ENCODE measurements at places on chromosomes 5 and 9.

DNA sequence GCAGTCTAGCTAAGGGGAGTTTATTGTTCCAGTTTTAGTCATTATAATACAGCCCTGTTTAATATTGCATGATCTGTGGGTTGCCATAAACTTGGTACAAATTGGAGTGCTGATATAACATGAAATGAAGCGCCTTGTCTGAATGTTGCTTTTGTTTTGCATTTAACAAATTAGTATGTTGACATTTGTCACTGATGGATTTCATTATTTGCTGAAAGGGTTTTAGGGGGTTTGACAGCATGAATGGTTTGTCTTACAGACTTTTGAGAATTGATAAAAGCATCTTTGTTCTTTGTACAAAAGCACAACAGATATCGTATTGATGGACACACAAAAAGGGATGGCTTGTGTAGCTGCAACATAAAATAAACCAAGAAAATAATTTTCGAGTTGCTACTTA is 178.3 kb downstream of the AOPEP start:
- no peak for DNase-seq

GRCh38 chr9:21605489-21605931 is 123.4 kb upstream of the IFNE start:
- DNase-seq = no peak

DNA sequence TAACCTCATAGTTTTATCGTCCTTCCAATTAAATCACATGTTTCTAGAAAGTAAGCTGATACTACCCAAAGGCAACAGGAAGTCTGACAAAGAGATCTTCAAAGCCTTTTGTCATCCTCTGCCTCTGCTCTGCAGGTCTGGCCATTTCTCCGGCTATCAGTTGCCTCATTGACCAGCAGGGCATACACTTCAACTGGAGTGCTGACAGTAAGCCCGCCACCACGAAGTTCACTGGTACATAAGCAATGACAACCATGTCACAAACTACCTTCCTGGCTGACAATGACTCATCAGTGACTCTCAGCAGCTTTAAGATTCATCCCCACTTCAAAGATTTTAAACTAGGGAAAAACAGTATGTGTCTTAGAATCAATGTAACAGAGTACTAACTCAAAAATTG is 20.6 kb downstream of the SPTLC1 start:
- DNase-seq = no peak

GRCh38 chr5:169074839-169075238 is 226.1 kb downstream of the SLIT3 start:
- DNase-seq = no peak

GRCh38 chr9:131612851-131613250 is 67.5 kb downstream of the PRRT1B start:
- DNase-seq = no peak

GRCh38 chr9:96607971-96608370 is 11.7 kb downstream of the CDC14B start:
- DNase-seq = no peak

DNA sequence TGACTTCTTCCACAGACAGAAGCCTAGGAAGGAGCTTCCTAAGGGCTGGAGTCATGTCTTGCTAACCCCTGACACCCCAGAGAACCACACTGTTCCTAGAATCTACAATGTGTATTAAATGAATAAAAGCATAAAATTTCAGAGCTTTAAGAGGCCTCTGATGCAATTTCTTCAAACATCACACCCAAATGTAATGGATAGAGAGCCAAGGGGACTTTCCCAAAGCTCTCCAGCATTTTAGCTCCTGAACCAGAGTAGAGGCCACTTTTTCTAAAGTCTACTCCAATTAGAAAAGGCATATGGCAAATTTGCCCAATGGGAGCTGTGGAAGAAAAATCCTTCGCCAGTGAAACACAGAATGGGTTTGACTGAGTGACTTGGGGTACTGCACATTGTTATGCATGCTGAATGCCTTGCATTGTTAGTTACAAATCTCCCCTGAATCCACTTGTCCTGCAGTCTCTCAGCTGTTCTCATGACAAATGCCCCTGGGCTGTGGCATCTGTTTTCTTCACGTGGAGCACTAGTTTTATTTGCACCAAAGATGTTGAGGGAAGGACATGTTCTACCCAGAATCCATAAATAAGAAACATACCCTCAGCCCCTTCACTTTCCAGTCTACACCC is 334.0 kb downstream of the ASTN2 start:
- DNase-seq = no peak

DNA sequence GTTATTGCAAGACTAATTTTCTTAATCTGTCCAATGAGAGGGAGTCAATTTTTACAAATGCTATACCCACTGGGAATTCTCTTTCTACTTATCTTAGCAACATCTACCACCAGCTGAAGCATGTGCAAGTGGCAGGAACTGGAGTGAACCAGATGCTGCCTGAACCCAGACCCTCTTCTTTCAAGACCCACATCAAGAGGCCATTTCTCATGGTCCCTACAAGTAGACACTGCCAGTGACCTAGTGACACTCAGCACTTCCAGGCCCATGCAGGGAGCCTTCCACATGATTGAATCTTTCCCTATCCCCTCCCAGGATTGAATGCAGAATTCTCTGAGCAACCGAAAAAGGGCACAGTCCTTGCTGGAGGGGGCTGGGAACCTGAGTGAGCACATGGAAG is 148.2 kb upstream of the ADAMTS16 start:
- DNase-seq = no peak

Data from stimulated activated CD4-positive, alpha-beta T cell treated with anti-CD3 and anti-CD28 coated beads, Interleukin-15, amount 100 ng/mL, for 1 hour (primary cell).